Camera-type eye (tissue), 1 donor: ENCODE measurements at places on chromosomes 5 and 9. TPM values are rescaled to one million over a fixed set of nuclear protein-coding genes. Genes with fewer than 3 reads are reported as not detected.

IFNK gene
- not detected for total RNA-seq

PCDH1 gene
- total RNA-seq, result 23.0 TPM

NRARP gene
- total RNA-seq, result 23.3 TPM

SMIM33 gene
- total RNA-seq, result not detected

TMEFF1 gene
- total RNA-seq, result 29.2 TPM

SYNPO gene
- total RNA-seq, result 10.1 TPM

CCNO gene
- 0.27 TPM for total RNA-seq

PCDHGA7 gene
- total RNA-seq, result 11.2 TPM

C5orf52 gene
- total RNA-seq, result not detected

TYRP1 gene
- total RNA-seq, result 326 TPM

KCTD16 gene
- 8.7 TPM for total RNA-seq

C9orf153 gene
- total RNA-seq, result 1.2 TPM

DRD1 gene
- 6.8 TPM for total RNA-seq

FAM120AOS gene
- total RNA-seq, result 41.9 TPM

FOXI1 gene
- not detected for total RNA-seq

CMYA5 gene
- 39.5 TPM for total RNA-seq

PTPRD gene
- total RNA-seq, result 244 TPM
